Stimulated activated CD4-positive, alpha-beta T cell treated with anti-CD3 and anti-CD28 coated beads, TNF-alpha, amount 100 ng/mL, for 48 hours (primary cell): ENCODE measurements at places on chromosomes 11 and 22.

DNA sequence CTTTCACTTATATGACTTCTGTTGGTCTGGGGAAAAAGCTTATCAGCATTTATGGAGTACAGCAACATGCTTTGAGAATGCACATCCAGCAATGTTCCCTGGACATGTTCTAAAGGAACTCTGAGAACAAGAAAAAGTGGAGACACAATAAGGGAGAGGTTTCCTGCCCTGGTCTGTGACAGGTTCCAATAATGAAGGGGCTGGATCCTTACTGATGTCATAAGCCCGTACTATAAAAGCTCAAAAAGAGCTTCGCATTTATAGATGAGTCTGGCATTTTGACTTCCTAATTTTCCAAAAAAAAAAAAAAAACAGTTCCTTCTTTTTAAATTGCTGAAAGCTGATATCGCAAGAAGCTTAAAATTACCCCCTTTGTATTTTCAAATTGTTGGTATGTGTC lies 129.1 kb downstream of the MPPED2 start:
- DNase-seq: no peak

DNA sequence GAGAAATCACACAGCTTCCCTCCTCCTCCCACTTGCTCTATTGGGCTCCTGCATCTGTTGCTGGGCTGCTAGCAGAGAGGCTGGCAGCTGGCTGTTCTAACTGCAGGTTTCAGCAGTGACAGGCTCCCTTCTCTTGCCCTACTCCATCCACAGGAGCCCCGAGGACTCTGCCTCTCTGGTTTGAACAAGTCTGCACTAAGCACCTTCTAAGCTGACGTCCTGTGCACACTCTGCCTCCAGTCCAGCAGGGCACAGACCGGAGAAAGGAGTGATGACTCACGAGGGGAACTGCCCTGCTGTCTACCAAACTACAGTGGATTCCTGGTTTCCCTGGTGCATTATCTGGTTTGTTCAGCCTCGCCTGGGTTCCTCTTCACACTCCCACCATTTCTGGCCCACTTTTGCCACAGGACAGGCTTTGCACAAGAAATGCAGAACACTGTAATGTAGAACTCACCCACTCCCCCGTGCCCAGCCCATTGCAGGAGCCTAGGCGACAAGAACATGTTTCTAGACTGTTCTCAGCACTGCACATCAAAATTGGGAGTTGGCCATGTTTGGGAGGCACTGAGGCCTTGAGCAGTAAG lies 26.0 kb downstream of the IL10RA start:
- DNase-seq: no peak

- no peak for DNase-seq
Observed at GRCh38 chr11:57278721-57279095, 41.7 kb upstream of the APLNR start.

DNA sequence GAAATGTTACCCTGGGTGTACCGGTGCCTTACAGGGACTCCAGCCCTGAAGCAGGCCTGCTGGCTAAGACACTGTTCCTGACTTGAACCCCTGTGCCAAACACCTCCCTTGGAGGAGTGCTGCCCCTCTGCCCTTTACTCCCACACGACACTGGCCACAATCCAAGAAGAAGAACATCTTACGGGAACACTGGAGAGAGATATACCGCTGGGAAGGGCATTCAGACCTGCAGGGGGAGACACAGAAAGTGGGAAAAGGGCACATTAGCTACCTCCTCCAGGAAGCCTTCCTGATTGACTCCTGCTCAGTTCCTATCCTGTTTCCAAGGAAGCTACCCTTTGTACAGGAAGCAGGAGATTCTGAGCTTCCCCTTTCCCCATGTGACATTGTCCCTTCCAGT lies 18.7 kb downstream of the TMPRSS13 start:
- no peak for DNase-seq

DNA sequence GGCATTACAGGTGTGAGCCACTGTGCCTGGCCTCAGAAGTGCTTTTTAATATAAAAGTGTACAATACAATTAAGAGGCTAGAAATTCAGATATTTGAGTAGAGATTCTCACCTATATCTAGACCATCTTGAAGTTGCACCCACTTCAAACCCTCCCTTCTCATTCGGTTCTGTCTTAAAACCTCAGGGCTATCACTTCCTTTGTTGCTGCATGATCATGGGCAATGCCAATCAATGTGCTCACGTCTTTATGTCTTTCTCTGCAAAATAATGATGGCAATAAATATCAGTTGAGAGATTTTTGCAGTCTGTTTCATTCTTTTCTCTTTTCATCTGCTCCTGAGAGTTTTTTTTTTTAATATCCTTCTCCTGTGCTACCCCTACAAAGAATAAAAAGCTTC lies 9.3 kb upstream of the NUP160 start:
- DNase-seq: no peak

DNA sequence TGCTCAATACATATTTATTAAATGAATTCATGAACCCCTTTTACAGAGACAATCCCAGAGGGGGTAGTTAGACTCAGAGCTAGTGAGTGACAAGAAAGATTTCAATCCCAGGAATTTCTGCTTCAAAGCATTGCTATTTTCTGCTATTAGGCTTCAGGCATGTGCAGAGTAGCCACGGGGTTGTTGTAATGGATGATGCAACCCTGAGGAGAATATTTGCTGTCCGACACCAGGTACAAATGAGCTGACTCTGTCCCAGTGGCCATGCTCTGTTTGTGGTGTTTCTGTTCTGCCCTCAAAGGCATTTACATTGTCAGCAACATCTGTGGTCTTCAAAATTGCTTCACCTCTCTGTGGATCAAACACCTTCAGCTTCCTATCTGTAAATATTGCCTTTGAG lies 102.6 kb downstream of the CSNK2A3 start:
- DNase-seq: no peak

- no peak for DNase-seq
Observed at GRCh38 chr11:60625262-60625661, 74.2 kb upstream of the MS4A8 start.

DNA sequence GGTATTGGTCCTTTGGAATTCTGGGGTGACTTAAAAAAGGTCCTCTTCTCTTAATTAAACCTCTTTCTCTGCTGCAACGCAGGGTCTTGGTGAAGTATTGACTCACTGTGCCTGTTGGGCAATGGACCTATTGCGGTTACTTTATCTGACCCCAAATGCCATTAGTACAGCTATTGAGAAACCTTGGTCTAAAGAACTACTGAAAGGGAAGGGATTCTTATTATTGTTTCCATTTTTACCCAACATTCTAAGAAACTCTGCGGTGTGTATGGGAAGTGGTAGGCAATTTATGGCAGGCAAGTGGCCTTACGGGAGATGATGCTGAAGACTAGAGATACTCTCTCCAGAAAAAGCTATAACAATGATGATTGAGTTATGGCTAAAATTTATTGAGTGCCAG lies 12.5 kb downstream of the SLC6A5 start:
- DNase-seq: no peak

GRCh38 chr11:57792060-57792541 lies 30.5 kb downstream of the CTNND1 start:
- DNase-seq: peak; percentile 65

- DNase-seq: no peak
Observed at GRCh38 chr11:125272821-125273220, 108.3 kb downstream of the PKNOX2 start.

GRCh38 chr11:373716-374551 lies 4.6 kb downstream of the B4GALNT4 start:
- DNase-seq: no peak

GRCh38 chr11:7591987-7592386 lies 78.2 kb downstream of the PPFIBP2 start:
- DNase-seq: no peak

- DNase-seq: no peak
Observed at GRCh38 chr11:119589001-119589400, 140.0 kb downstream of the NECTIN1 start.

DNA sequence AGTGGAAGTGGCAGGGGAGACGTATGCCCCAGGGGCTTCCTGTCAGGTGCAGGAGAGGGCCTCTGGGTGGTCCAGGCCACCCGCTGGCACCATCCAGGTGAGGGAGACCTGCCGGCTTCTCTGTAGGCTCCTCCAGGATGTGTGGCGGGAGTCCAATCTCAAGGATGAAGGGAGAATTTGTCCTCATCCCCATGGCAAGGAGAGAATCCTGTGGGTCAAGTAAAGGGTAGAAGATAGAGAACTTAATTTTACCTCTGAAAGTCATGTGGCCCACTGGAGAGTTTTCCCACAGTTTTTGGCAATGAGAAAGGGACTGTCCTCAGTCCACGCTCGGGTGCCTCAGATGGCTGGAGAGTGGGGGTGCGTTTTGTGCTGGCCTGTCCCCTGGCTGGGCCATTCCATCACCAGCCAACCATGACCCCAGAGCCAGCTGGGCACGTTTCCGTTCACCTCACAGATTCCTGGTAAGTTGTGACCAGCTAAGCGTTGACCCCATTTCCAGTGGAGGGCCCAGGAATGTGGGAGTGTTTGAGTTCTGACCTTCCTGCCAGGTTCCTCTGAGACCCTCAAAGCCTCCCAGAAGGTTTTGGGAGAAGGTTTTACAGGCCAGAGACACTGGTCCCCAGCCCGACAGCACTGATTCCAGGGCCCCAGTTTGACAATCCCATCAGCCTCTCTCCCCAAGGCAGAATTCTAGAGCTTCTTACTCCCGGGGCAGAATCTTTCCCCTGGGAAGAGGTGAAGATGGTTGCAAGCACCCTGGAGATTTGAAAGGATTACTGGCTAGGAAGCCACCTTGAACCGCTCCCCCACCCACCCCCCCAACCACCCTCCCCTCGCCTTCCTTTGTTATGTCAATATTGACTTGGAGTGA lies 2.6 kb downstream of the OVOL1 start:
- no peak for DNase-seq

GRCh38 chr22:29520851-29521250 lies 32.7 kb downstream of the THOC5 start:
- no peak for DNase-seq

DNA sequence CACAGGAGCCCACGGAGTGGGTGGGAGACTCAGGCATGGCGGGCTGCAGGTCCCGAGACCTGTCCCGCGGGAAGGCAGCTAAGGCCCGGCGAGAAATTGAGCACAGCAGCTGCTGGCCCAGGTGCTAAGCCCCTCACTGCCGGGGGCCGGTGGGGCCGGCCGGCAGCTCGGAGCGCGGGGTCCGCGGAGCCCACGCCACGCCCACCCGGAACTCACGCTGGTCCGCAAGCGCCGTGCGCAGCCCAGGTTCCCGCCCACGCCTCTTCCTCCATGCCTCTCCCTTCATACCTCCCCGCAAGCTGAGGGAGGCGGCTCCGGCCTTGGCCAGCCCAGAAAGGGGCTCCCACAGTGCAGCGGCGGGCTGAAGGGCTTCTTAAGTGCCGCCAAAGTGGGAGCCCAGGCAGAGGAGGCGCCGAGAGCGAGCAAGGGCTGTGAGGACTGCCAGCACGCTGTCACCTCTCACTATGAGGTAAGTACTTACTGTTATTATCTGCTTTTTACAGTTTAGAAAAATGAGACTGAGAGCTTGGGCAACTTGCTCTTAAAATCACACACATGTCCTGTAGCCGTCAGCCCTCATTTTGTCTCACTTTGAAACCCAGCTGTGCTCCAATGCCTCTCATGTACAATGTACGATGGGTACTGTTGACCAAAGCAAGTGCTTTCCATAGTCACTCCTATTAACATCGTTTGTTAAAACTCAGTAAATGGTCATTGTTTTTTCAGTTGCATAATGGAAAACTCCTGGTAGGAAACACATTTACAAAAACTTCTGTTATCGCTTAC lies 12.2 kb upstream of the OR10D3 start:
- DNase-seq: no peak

GRCh38 chr11:46947399-46948077 lies 11.0 kb downstream of the CSTPP1 start:
- no peak for DNase-seq

DNA sequence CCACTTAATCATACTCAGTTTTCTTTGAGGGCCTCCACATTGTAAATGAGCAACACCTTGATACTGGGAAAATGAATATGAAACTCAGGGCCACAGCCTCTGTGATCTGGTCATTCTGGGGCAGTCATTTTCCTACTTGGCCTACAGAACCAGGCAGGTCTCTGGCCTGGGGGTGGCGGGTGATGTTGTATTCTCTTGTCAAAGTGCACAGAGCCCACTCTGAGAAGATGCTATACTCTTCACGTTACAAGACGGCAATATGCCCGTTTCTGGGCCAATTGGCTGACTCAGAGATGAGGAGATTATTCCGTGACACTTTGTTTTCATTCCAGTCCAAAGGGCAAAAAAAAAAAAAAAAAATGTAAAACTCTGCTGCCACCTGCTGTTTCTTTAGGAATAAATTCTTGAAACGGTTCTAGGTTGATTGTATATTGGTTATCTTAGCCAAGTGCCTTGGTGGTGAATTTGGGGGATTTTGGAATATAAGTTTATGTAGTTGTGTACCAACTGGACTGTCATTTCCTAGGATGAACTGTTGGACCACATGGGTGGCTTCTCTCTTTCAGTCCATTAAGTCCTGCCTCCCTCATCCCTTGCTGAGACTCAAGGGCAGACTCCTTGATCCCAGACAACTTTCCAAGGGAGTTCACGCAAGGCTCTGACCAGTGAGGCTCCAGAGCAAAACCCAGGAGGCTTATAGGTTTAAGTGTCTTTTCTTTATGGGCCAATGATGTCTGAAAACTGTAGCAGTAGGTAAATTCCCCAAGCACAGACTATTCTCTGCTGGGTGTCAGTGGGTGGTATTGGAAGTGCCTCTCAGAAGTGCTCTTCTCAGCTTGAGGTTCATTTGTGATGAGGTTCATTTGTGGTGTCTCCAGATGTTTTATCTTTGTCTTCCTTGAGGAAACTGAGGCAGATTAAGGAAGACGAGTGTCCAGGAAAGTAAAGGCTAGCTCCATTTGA lies 18.2 kb downstream of the ADM start:
- no peak for DNase-seq

- no peak for DNase-seq
Observed at GRCh38 chr11:125579811-125580210, 10.5 kb downstream of the EI24 start.
